ENCODE measurements at places on chromosomes 1 and 21.

DNA sequence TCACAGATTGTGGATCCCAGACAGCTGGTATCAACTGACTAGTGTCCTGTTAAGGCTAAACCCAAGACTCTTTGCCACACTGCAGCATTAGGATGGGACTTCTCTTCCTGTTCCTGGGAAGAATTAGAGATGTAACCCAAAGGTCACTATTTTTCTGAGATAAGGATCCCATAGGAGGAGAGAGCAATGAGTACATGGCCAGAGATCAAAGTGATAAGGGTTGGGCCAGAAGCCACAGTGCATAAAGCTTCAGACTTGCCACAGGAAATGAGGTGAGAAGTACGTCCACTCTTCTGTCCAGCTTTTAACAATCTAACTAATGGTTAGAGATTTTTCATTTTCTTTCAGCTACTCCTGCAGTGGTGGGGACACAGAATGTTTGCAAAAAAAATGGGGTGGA lies at the start of gene HSD3B1:
Gene HSD3B1, plus strand, starts transcription at position 270 of the 400 bp plus-strand sequence. CDS start 267 bp downstream, outside the sequence.
- no peak for DNase-seq

DNA sequence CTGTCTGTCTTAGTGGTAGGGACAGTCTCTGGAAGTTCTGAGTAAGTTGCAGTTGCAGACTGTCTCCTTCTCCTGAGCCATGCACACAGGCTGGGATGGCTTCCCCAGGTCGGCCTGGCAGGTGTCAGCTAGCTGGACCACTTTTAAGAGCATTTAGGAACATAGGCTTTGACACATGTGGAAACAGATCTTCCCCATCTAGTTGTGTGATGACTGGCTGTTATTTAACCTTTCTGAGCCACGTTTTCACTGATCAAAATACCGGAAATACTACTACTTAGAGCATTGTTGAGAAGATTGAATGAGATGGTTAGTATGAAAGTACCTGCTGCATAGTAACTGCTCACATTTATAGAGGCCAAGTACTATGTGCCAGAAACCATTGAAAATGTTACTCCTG lies 6.2 kb upstream of the MAPKAPK2 start:
- DNase-seq, result no peak

DNA sequence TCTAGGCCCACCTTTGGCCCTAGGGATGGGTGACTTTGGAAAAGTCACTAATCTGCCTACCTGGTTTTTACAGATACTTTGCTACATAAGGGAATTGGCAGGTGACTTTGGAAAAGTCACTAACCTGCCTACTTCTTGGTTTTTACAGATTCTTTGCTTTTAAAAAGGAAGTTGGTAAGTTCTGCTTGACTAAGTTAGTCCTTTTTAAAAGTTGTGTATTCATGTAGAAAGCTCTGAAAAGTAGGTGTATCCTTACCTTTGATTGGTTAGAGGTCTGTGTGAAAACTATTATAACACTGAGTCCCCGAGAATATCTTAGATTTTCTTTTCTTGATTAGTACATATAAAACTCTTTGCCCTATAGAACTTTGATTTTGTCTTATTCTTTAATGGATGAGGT lies 12.4 kb downstream of the ATF6 start:
- DNase-seq, result no peak

DNA sequence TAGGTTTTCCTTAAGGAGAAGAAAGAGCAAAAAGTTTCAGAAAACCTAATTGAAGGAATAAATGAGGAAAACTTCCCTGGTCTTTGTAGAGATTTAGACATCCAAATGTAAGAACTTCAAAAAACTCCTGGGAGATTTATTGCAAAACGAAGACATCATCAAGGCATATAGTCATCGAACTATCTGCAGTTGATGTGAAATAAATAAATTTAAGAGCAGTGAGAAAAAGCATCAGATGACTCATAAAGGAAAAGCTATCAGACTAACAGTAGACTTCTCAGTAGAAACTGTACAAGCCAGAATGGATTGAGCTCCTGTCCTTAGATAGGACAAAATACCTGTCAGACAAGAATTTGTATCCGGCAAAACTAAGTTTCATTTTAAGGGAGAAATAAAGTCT lies 569.4 kb upstream of the ADAMTS5 start:
- DNase-seq, result no peak

GRCh38 chr1:15883326-15883725 lies 35.8 kb downstream of the SPEN start:
- DNase-seq, result no peak

GRCh38 chr1:211309617-211310016 lies 17.0 kb upstream of the TRAF5 start:
- DNase-seq, result no peak

DNA sequence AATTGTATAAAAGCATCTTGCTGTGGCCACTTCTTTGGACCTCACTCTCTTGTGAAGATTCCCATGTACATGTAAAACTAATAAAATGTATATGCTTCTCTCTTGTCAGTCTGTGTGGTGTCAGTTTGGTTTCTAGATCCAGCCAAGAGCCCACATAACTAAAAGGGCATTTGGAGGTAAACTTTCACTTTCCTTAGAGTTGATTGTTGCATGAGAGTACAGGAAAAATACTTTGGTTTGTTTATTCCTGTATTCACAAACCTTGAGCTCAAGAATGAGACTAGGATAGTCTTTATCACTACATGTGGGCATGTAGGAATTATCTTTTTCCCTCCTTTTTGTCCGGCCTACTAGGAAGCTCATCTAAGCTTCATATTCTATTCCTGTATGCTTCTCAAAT lies 50.9 kb downstream of the KCTD3 start:
- DNase-seq, result no peak

DNA sequence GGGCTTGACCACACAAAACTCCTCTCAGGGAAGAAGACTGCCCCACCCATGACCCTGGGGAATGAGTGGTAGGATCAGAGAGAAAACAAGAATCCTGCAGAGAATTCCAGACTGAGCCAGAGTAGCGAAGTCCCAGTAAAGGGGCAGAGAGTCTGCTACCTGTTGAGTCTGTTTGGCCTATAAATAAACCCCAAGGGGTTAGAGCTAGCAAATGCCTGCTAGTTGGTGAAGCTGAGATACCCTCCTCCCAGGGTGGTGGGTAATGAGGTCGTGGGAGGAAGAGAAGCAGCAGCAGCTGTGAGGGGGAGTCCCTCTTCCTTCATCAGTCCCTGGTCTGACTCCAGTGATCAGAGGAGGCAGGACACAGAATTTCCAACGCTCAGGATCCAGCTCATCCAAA lies 2.5 kb downstream of the TRAF3IP3 start:
- no peak for DNase-seq

DNA sequence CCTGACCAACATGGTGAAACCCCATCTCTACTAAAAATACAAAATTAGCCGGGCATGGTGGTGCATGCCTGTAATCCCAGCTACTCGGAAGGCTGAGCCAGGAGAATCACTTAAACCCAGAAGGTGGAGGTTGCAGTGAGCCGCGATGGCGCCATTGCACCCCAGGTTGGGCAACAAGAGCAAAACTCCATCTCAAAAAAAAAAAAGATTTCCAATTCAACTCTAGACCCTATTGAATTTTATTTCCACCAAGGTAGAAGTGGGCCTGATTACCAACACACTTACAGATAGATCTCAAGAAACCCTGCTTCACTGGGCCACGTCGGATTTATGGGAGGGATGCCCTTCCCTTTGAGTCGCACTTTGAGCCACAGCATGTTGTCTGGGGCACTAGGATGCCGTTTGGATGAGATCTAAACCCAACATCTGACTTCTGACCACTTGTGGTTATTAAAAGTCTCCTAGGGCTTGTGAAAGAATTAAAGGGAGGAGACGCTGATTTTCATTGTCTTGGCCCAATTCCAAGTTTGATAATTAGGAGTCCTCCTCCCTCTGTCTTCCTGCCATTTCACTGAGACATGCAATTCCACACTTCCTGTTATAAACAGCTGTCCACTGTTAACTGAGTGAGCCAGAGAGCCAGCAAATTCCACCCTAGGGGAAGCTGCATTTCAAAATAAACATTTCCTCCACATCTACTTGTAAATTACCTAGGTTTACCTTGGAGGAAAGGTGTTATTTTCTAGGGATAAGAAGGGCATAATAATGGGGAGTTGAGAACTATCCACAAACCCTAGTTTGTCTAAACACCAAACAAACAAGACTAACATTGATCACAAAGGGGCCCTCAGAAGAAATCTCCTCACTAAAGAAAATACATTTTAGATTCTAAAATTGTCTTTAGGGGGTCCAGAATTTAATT lies 5.2 kb upstream of the RERE start:
- DNase-seq, result no peak

DNA sequence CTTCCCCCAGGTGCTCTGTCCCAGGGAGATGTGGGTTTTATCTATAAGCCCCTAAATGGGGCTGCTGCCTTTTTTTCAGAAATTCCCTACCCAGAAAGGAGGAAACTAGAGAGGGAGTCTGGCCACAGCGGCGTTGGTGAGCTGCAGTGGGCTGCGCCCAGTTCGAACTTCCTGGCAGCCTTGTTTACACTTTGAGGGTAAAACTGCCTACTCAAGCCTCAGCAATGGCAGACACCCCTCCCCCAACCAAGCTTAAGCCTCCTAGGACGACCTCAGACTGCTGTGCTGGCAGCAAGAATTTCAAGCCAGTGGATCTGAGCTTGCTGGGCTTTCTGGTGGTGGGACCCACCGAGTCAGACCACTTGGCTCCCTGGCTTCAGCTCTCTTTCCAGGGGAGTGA lies 46.2 kb upstream of the PAPPA2 start:
- DNase-seq, result no peak

DNA sequence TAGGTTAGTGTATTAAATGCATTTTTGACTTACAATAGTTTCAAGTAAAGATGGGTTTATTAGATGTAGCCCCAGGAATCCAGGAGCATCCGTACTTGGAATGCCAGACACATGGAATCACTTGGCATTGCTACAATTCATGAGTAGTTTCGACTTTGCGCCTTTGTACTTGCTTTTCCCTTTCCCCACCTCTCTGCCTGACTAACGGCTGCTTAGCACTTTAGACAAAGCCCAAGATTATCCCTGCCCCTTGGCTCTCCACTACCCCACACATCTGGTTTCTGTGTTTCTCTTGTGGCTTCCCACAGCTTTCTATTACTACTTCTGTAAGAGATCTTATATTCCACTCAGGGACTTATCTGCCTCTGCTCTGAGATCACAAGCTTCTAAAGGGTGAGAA lies 397.7 kb upstream of the POU3F1 start:
- no peak for DNase-seq

GRCh38 chr1:6178751-6179563 lies 1.2 kb downstream of the CHD5 start:
- DNase-seq, result no peak

DNA sequence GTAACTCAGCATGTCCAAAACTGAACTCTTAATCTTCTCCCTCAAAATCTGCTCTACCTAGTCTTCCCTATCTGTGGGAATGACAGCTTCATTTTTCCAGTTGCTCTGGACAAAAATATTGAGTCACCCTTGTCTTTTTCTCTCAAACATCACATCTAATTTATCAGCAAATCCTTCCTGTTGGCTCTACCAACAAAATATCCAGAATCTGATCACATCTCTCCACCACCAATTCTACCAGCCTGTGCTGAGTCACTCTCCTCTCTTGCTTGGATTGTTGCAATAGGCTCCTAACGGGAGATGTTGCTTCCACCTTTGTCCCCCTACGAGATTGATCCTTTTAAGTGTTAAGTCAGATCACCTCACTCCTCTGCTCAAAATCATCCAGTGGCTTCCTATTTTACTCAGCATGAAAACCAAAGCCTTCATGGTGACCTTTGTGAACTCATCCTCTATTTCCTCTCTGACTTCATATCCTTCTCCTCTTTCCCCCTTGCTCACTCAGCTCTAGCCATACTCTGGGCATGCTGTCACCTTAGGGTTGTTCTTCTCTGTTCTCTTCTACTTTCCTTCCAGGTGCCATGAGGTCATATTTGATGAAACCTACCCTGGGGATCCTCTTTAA lies 21.5 kb upstream of the SMYD2 start:
- DNase-seq, result no peak

- no peak for DNase-seq
Measured at GRCh38 chr1:34188418-34188817, 11.7 kb downstream of the C1orf94 start.

GRCh38 chr1:36389999-36390398 lies 4.3 kb upstream of the STK40 start:
- no peak for DNase-seq

- DNase-seq, result no peak
Measured at GRCh38 chr1:204147406-204148383, 4.1 kb downstream of the ETNK2 start.

DNA sequence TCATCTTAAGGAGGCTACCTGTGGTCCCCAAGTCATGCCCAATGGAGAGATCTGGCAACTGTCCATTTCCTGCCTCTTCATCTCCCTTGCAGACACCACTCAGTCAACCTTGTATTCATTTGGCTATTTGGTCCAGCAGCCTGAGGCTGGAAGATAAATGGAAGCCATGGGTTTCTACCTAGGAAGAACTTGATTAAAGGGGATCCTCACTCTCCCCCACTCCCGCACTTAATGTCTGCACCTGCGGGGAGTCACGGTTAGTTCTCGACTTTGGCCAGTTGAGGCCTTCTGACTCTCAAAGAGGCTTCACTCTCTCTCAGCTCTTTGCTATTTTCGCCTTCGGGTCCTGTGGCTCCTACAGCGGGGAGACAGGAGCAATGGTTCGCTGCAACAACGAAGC lies 8.4 kb upstream of the ATXN7L2 start:
- DNase-seq, result no peak

DNA sequence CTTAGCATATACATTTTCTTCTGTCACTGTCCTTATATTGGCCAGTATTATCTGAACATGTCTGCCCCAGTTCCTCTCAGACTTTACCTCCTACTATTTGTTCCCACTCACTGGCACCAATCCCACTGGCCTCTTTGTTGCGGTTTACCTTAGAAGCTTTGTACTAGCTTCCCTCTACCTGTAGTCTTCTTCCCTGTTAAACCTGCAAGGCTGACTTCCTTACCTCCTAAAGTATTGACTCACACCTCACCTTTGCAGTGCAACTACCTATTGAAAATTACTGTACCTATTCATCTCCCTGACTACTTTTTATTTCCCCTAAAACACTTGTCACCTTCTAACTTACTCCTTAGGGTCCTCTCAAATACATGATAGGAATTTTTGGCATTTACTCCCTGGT lies 111.1 kb downstream of the CLEC20A start:
- no peak for DNase-seq

DNA sequence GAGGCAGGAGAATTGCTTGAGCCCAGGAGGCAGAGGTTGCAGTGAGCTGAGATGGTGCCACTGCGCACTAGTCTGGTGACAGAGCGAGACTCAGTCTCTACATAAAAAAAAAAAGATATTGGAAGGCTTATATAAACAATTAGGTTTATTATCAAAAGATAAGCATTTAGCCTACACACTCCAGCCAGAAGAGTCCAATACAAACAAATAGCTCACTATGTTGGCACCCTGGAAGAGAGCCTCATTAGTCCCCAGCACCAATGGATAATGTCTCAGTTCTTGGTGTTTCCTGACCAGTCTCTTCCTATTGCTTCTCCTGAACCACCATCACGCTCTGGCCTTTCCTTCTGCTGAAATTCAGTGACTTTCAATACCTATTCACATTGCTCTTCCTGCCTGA lies 48.6 kb upstream of the ATP1A1 start:
- no peak for DNase-seq

DNA sequence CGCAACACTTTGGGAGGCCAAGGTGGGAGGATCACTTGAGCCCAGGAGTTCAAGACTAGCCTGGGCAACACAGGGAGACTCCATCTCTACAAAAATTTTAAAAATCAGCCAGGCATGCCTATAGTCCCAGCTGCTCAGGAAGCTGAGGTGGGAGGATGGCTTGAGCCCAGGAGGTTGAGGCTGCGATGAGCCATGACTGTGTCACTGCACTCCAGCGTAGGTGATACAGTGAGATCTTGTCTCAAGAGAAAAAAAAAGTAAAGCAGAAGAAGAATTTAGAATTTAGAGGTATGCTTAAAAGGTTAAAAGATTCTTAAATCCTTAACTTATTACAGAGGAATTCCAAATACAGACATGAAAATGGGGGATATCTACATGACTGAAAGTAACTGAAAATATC lies 79.5 kb downstream of the SMYD3 start:
- no peak for DNase-seq
